ENCODE measurements at places on chromosomes 1 and 21. TPM values are rescaled to one million over a fixed set of nuclear protein-coding genes. Genes with fewer than 3 reads are reported as not detected.

Gene C1orf115
- total RNA-seq = 13.1 TPM

DNA sequence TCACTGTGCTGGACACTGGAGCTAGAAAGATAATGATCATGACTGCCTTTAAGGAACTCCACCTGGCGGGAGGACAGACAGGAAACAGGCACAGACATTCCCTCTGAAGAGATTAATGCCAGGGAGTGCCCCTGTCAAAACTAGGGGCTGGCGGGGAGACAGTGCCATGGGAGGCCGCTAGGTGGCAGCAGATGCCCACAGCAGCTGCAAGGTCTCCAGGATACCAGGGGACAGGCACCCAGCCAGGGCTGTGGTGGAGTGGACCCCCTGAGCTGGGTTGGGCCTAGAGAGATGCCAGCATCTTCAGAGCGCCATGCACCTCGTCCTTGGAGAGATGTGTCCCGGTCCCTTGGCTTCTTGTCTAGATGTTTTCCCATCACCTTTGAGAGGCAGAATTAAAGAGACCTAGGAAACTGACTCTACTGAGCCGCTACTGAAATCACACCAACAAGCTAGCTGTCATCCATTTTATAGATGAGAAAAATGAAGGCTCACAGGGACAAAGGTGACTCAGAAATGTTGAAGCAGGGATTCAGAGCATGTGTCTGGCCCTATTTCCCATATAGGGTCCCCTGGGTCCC, 3.6 kb downstream of the REN start:
- peak; percentile 89 for DNase-seq

Gene PLPPR4
- total RNA-seq = 5.1 TPM

DNA sequence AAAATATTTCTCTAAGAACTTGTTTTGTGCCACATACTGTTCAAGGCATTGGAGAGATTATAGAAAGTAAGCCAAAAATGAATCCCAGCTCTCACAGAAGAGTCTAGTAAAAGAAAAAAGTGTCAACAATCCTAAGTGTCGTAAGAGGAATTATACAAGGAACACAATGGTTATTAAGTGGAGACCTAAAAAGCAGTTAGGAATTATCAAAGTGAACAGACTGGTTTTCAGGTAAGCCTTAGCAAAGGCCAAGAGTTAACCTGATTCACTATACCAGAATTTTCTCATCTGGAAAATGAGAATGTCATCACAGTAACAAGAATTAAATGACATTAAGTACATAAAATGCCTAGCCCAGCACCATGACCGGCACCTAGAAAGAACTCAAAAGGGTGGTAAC, 15.6 kb downstream of the SERBP1 start:
- no peak for DNase-seq

DNA sequence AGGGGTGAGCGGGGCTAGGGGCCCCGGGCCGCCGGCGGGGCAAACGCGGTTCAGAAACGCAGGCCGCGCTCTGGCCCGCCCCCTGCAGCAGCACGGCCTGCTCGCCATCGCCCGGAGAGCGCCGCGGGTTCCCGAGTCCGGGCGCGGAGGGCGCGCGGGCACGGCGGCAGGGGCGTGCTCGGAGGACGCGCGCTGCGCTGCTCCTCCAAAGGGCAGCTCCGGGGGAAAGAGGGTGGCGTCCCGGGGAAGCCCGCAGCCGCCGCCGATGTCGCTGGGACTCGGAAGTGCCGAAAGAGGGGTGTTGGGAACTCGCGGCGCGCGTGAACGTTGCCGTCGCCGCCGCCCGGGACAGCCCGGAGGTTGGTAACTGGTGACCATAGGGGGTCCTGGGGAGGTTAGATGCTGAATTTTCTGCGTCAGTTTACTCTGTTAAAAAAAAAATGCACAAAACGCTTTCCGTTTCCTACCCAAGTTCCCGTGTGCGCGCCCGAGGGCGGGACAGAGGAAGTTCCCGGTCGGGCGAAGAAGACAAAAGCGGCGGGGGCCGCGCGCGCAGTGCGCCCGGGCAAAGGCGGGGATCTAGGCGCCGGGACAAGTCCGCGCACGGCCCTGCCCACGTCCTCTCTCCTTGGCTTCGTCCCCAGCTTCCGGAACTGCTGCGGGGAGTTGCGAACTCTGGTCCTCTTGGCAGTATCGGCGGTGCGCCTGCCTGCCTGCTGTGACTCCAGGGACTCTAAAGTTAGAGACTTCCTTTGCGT, at the start of gene HHAT:
Gene HHAT, plus strand, starts transcription at position 157 of the 758 bp plus-strand sequence. CDS start 20,074 bp downstream, outside the sequence.
- DNase-seq = peak; percentile 89

Gene WNT4
- 3.7 TPM for total RNA-seq

- DNase-seq = no peak
Measured at GRCh38 chr1:162605225-162605927, 26.9 kb upstream of the DDR2 start.

GRCh38 chr1:177309880-177310279, 139.1 kb downstream of the BRINP2 start:
- DNase-seq = no peak

GRCh38 chr1:63693944-63694571, 79.8 kb upstream of the ROR1 start:
- DNase-seq = no peak

GRCh38 chr1:118075116-118075515, 109.9 kb downstream of the SPAG17 start:
- no peak for DNase-seq

DNA sequence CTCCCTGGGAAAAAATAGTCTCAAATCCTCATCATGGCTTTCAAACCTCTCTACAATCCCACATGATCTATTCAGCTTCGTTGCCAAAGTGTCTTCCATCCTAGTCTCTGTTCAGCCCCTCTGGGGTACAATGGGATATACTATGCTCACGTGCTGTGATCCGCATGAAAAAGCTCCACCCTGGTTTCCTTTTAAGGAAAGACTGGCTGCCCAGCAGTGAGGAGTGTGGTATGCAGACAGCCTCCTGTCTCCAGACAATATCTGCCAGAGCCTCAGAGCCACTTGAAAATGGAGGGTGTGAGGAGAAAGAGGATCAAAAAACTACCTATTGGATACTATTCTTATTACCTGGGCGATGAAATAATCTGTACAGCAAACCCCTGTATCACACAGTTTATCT, 194.5 kb downstream of the LHX8 start:
- no peak for DNase-seq

Gene RIIAD1
- total RNA-seq = not detected

GRCh38 chr1:109904105-109904817, 6.4 kb upstream of the CSF1 start:
- no peak for DNase-seq

Gene CFAP57
- total RNA-seq = 0.47 TPM

DNA sequence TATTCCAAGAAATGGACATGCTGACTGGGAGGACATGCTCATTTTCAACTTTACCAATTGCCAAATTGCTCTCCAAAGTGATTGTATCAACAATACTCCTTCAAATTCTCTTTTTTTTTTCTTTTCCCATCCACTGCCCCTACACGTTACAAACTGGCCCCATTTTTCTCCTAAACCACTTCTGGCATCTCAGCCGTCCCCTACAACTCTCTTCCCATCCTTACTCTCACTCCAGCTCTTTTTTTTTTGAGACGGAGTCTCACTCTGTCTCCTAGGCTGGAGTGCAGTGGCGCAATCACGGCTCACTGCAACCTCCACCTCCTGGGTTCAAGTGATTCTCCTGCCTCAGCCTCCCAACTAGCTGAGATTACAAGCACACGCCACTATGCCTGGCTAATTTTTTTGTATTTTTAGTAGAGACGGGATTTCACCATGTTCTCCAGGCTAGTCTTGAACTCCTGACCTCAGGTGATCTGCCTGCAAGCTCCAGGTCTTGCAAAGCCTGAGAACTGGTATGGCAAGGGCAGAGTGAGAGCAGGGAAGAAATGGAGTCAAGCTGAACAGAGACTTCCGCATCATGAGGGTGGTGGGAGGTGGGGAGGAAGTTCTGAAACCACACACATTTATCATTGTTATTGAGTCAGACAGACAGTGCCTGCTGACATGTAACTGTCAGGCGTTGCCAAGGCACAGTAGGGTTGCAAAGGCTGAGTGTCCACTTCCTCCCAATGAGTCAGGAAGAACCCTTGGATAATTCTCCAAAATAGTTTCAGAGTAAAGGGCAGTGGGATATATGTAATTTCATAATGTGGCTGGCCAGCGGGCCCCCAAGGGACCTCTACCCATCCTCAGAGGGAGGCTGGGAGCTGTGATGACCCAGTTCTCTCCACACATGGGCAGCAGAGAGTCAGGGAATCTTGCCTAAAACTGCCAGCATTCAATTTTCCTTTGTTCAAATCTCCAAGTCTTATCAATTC, 17.4 kb downstream of the CELA3A start:
- DNase-seq = no peak

Gene RAB25
- 182 TPM for total RNA-seq

GRCh38 chr21:17900990-17901385, 81.8 kb upstream of the C21orf91 start:
- no peak for DNase-seq

All from ureter (tissue), 1 donor.